ENCODE measurements at places on chromosomes 3 and 15.

DNA sequence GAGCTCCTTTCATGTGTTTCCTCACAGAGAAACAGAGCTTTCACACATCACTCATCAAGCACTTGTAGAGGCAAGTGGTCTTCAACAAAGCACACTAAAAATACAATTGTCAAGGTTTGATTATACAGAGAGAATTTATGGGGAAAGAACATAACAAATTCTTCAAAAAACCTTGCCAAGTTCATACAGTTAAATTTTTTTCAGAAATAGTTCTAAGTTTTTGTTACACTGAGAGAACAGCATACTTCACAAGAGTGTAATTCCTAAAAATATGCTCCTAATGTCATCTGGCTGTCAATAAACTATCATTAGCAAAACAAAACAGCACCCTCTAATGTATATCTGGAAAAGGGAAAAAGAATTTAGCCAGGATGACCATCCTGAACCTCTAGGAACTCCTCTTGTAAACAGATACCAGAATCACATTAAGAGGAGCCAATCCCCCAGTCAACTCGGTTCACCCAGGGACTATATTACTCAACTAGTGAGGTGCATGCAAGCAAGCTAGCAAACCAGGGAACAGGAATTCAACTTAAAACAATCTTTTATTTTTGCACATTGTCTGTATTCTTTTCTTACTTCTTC, 63.3 kb downstream of the RAD18 start:
- no peak for DNase-seq

DNA sequence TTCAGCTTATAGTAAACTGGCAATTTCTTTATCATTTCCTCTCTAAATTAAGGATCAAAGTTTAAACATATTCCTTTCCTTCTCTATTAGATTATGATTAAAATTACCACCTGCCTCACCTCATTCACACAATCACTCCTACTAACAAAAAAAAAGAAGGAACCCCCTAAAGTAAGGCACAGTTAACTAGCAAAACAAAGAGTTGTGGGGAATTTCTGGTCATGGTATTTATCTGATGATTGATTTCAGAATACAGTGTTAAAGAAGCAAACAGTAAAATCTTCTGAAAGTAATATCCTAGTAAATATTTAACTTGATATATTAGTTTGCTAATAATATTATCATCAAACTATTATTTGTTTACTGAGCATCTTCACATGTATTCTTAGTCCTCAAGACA, 8.8 kb downstream of the GBE1 start:
- DNase-seq = no peak

GRCh38 chr3:171480526-171480925, 20.3 kb upstream of the TNIK start:
- DNase-seq = no peak

- no peak for DNase-seq
These were observed 100.2 kb downstream of the CGNL1 start for GRCh38 chr15:57476533-57476975.

Measured in mucosa of gallbladder (tissue), 1 donor.